Small intestine (tissue), 16 donors: ENCODE measurements at places on chromosomes 7 and 10. TPM values are rescaled to one million over a fixed set of nuclear protein-coding genes. Genes with fewer than 3 reads are reported as not detected.

- no peaks in the 10 kb centered on the region for H3K36me3 ChIP-seq
- no peak overlapping the region for H3K4me3 ChIP-seq
- H3K27me3 ChIP-seq, result no peaks in the 10 kb centered on the region
These were observed 117.9 kb upstream of the TMEM168 start for GRCh38 chr7:112908086-112908485.

GRCh38 chr10:98265403-98266378, 2.3 kb downstream of the LOXL4 start:
- H3K36me3 ChIP-seq, result peaks cover 2% of the 10 kb centered on the region
- H3K4me1 ChIP-seq, result no peaks in the 10 kb centered on the region
- H3K4me3 ChIP-seq, result no peak overlapping the region
- DNase-seq, result no peak
- no peak overlapping the region for H3K27ac ChIP-seq
- no peaks in the 10 kb centered on the region for H3K27me3 ChIP-seq

DNA sequence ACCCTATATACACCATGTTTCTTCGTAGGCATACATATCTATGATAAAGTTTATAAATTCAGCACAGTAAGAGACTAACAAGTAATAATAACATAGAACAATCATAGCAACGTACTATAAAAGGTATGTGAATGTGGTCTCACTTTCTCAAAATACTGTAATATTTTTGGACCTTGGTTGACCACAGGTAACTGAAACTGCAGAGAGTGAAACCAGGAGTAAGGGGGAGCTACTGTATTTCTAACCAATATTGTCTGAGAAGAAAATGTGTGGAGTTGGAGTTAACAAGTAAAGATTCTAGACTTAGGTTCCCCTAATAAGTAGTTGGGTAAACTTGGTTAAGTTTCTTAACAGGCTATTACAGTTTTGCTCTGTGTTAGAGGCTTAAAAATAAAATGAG, 72.1 kb downstream of the GNAI1 start:
- no peak overlapping the region for H3K27ac ChIP-seq
- no peak overlapping the region for H3K4me3 ChIP-seq
- no peak for DNase-seq
- no peaks in the 10 kb centered on the region for H3K4me1 ChIP-seq
- peaks cover 7% of the 10 kb centered on the region for H3K36me3 ChIP-seq

DNA sequence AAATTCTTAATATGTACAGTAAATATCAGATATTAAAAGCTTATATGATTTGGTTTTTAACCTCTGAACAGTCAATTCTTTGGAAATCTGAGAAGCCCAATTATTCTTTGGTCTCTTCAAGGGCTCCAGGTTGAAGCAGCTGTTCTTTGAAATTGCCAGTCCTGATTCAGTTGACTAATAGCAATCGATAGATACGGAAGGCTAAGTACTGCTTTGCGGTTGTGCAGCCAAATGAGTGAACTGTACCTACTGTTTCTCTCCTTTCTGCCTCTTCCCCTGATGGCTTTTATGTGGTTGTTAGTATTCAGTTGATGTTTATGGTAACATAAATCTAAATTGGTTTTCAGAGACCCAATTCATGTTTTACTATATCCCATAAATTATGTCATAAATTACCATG, 103.1 kb upstream of the RPA3 start:
- H3K4me1 ChIP-seq, result peaks cover 3% of the 10 kb centered on the region
- H3K27me3 ChIP-seq, result no peaks in the 10 kb centered on the region
- H3K4me3 ChIP-seq, result no peak overlapping the region

DNA sequence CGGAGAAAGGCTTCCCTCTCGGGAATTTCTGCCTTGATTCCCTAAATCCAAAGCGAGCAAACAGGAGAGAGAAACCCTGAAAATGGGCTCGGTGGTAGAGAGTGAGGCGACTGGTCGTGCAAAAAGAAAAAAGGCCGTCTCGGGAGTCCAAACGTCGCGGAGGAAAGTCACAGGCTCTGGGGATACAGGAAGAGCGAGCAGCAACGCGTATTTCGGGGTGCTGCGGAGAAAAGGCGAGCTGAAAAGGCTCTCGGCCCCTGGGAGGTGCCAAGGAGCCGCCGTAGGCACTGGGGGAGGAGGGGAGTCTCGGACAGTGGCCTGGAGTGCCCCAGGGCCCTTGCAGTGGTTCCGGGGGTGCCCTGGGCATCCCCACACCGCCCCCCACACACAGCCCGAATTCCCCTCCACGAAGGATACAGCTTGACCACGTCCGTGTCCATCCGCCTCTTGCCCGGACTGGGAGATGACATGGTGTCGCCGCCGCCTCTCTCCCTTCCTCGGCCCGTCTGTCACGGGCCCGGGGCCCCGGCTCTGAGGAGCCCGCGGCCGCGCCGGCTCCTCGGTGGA, 591 bp downstream of the UBE2H start:
- H3K36me3 ChIP-seq, result no peaks in the 10 kb centered on the region
- H3K4me1 ChIP-seq, result peaks cover 8% of the 10 kb centered on the region
- peak overlapping the region; percentile 97 for H3K4me3 ChIP-seq
- peak; percentile 67 for DNase-seq

DNA sequence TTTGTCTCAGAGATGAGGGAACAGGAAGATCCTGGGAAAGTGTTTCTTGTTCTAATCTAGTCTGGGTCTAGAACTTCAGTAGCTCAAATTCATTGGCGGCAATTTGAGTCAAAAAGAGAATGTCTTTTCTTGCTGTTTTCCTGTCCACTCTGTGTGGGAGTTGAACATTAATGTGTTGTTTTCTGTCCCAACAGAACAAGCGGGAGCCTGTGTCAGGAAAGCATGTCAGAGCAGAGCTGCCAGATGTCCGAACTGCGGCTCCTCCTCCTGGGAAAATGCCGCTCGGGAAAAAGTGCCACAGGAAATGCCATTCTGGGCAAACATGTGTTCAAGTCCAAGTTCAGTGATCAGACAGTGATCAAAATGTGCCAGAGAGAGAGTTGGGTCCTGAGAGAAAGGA, 16.0 kb downstream of the GIMAP8 start:
- no peaks in the 10 kb centered on the region for H3K27me3 ChIP-seq
- DNase-seq, result no peak
- no peaks in the 10 kb centered on the region for H3K4me1 ChIP-seq
- peaks cover 3% of the 10 kb centered on the region for H3K36me3 ChIP-seq

DNA sequence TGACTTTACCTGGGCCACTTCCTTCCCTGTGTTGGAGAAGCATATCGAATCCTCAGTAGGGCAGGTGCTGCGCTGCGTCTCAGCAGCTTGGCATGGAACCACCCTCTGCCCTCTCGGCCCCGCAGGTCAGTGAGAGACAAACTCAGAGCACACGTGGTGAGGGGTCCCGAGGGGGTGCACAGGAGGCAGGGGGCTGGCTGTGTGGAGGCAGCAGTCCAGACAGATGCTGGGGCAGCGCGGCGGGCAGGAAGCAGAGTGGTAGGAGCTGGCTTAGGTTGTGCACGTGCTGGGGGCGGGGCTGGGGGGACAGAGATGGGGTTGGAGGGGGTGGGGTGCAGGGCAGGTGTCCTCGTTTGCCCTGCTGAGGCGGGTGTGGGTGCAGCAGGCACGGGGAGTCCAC, 33.1 kb downstream of the NUB1 start:
- H3K4me1 ChIP-seq, result no peaks in the 10 kb centered on the region
- no peak for DNase-seq
- no peaks in the 10 kb centered on the region for H3K27me3 ChIP-seq
- H3K4me3 ChIP-seq, result no peak overlapping the region
- H3K36me3 ChIP-seq, result peaks cover 32% of the 10 kb centered on the region

- peaks cover 14% of the 10 kb centered on the region for H3K36me3 ChIP-seq
- H3K27ac ChIP-seq, result no peak overlapping the region
- peak overlapping the region; percentile 27 for H3K4me3 ChIP-seq
- no peaks in the 10 kb centered on the region for H3K27me3 ChIP-seq
These were observed 2.3 kb downstream of the TM9SF3 start for GRCh38 chr10:96584474-96584873.

DNA sequence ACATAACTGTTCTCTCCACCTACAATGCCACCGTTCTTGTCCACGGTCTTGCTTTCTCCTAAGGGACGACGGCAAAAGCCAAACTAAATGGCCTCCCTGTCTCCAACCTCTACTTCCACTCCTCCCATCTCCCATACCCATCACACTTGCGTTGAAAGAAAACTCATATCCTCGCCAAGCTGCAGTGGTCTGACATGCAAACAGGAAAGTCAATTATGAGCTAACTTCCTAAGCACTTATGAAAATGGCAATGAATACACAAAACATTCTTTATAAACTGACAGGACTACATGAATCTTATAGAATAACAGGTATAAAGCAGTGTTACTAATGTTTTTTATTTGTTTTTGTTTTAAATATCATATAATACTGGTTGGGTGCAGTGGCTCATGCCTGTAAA, 46.4 kb downstream of the TYW1B start:
- H3K4me1 ChIP-seq, result no peaks in the 10 kb centered on the region
- H3K36me3 ChIP-seq, result no peaks in the 10 kb centered on the region
- no peak overlapping the region for H3K27ac ChIP-seq
- DNase-seq, result no peak

DNA sequence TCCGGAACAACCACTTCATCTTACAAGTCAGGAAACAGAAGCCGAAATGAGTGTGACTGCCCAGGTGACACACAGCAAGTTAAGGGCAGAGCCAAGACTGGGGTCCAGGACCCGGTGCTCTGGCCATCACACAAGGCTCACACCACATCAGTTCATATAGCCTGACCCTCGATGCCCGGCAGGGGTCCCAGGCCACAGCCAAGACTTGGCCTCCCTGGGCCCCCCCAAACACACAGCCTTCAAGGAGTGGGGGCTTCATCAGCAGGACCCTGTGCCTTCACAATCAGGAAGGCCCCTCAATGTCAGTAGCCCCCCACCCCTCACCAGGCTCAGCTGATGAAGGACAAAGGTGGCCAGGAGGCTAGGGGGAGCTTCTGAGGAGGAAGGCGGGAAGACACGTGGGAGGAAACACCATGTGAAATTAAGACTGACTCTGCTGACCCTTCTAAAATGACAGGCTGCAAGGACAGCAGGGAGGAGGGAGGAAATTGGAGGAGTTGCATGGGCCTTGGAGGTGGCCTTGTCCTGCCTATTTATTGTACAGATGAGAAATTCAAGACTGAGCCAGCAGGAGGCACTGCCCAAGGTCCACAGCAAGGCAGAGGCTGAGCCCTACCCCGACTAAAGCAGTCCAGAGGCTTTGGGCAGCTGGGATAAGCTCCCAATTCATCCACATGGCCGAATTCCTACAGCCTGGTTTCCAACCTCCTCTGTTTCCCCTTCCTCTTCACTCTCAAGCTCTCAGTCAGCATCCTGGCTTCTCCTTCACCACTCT, 216.1 kb upstream of the ZMIZ1 start:
- no peak overlapping the region for H3K27ac ChIP-seq
- H3K27me3 ChIP-seq, result no peaks in the 10 kb centered on the region
- no peaks in the 10 kb centered on the region for H3K4me1 ChIP-seq
- no peaks in the 10 kb centered on the region for H3K36me3 ChIP-seq
- peak; percentile 52 for DNase-seq

- no peak for DNase-seq
- H3K4me1 ChIP-seq, result no peaks in the 10 kb centered on the region
- H3K27ac ChIP-seq, result no peak overlapping the region
- H3K36me3 ChIP-seq, result no peaks in the 10 kb centered on the region
- no peak overlapping the region for H3K4me3 ChIP-seq
These were observed 393.8 kb downstream of the EXOC4 start for GRCh38 chr7:133646472-133647315.

DNA sequence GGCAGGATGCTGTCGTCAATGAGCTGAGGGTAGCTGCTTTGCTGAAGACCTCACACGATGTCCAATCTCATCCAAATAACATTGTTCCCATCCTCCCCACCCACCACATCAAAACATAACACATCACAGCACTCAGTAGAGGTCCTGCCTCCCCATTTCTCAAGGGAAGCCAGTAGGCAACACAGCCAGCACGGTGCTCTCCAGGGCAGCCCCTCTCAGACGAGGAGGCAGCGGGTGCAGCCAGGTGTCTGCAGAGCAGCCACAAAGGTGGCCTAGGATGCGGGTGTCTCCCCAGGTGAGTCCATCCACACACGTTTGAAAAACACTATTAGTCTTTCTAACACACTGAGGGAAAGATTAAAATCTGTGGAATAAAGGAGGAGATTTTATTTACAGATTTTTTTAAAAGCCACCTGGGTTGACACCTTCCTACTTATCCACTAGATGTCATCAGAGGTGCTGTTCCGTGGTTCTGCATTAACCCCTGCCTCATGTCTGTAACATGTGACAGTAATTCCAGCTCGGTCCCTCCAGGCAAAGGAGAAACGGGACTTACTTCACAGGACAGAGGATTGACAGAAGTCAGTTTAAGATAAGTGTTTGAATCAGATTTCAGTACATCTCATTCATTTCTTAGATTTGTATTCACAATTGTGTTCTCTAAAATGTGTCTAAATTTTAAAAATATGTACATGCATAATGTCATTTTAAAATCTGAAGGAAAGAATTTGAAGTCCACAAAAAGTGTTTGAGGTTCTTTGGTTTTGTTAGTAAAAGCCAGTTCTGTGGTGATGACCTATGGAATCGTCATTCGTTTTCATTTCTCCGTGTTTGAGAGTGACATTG, 68.0 kb downstream of the LANCL2 start:
- no peaks in the 10 kb centered on the region for H3K27me3 ChIP-seq
- H3K36me3 ChIP-seq, result no peaks in the 10 kb centered on the region
- no peak overlapping the region for H3K4me3 ChIP-seq
- H3K4me1 ChIP-seq, result peaks cover 7% of the 10 kb centered on the region
- peak; percentile 38 for DNase-seq

DNA sequence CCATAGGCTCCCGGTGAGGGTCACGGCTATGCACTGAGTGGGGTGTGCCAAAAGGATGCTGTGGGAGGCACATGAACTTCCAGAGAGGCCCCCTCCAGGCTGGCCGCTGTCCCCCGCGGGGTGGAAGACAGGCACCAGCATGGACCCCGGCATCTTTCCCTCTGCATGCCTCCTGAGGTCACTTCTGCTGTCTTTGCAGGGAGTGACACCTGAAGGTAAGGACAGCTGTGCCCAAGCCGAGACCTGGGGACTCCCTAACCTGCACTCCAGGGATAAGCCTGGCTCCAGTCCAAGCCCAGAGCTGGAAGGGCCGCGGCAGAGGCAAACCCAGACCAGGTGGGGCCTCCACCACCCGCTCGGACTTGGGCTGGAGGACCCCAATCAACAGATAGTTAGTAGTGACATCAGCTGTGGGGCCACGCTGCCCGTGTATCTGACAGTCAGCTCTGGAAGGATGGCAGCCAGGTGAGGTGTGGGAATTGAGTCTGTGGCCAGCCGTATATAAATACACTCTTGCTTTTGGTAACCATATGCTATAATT, 340.7 kb upstream of the MKI67 start:
- no peak for DNase-seq
- H3K27ac ChIP-seq, result no peak overlapping the region
- no peaks in the 10 kb centered on the region for H3K27me3 ChIP-seq
- no peak overlapping the region for H3K4me3 ChIP-seq
- H3K4me1 ChIP-seq, result no peaks in the 10 kb centered on the region
- no peaks in the 10 kb centered on the region for H3K36me3 ChIP-seq

DNAJC12 gene
- polyA plus RNA-seq, result 4.6 TPM

GIMAP8 gene
- 0.67 TPM for polyA plus RNA-seq

NRAP gene
- polyA plus RNA-seq, result 2.2 TPM

TBX20 gene
- not detected for polyA plus RNA-seq

SPAM1 gene
- not detected for polyA plus RNA-seq

TLX1 gene
- 1.6 TPM for polyA plus RNA-seq

MACC1 gene
- 3.5 TPM for polyA plus RNA-seq

NODAL gene
- not detected for polyA plus RNA-seq

VAX1 gene
- not detected for polyA plus RNA-seq

TRPV5 gene
- polyA plus RNA-seq, result not detected
